IMR-90 (cell line): ENCODE measurements at places on chromosomes 2 and 18. TPM values are rescaled to one million over a fixed set of nuclear protein-coding genes. Genes with fewer than 3 reads are reported as not detected.

DNA sequence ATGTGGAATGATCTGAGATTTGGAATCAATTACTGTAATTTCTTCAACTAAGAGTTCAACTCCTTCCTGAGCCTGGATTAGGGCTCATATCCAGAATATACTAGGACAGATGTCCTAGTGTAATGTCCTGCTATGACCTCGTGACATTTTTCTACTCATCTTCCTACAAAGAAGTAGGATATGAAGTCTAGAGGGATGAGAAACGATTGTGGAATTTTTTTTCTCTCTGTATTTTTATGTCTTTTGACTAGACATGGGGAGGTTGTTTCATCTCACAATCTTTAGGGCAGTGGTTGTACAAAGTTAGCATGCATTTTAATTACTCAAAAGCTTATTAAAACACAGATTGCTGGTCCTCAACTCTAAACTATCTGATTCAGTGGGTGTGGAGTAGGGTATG, 203.0 kb downstream of the PARD3B start:
- DNase-seq, result no peak

- DNase-seq, result peak; percentile 40
Measured at GRCh38 chr2:127695491-127696472, 5.5 kb upstream of the SFT2D3 start.

- DNase-seq, result no peak
Measured at GRCh38 chr2:141048951-141049350, 1081.9 kb downstream of the LRP1B start.

The EVX2 gene
- total RNA-seq, result not detected in 2 replicates

- peak; percentile 86 for DNase-seq
Measured at GRCh38 chr18:56085551-56085950, 497.6 kb upstream of the TCF4 start.

DNA sequence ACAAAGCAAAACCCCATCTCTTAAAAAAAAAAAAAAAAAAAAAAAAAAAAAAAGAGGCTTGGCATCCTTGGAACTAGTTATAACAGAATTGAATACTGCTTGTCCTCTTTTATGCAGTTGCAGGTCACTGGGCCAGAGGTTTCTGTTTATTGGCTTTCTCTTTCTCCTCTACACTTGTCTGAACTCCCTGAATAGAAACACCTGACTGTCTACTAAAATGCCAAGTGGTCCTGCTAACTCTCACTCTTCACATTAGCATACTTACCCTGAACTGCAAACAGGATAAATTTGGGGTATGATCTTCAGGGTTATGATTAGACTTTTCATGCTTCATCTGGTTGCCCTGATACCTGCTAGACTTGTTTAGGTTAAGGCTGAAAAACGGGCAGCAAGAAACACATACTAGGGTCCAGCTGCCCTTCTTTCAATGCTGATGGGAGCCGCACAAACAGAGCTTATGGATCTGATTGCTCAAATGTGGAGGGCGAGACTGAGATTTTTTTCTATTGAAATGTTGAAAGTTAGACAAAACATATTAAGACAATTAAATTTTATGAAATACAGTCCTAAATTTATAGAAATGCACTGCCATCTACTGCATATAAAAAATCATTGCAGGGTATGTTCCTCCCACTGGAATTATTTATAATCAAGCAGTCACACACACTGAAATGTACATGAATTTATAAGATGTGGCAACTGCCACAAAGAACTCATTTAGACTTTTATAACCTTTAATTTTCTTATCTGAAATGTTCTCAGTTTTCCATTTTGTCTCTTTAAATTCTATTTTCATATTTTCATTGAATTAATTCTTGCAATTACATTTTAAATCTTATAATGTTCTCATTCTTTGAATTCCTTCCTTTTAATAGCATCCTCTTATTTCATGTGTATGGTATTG, 40.8 kb downstream of the GTF3C3 start:
- peak; percentile 46 for DNase-seq

The PSMD1 gene
- total RNA-seq, result 181 and 214 TPM in 2 replicates

GRCh38 chr18:61992923-61993322, 100.1 kb upstream of the RNF152 start:
- DNase-seq, result peak; percentile 72

The ARHGAP15 gene
- not detected in 2 replicates for total RNA-seq

DNA sequence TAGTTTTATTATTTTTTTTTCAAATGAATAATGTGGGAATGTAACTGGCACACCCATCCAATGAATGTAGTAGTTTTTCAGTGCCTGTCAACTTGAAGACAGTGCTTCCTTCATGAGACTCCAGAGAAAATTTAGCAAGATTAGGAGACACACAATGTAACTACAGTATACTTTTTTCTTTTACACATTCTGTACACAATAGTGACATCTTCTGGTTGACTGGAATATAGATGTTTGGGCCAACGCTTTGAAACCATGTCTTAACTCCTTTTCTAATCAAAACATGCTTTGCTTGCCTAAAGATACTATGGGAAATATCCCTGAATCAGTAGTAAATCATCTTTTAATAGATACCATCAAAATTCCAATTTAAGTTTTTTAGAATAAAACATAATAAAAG, 229.5 kb upstream of the ZC3H15 start:
- peak; percentile 44 for DNase-seq

DNA sequence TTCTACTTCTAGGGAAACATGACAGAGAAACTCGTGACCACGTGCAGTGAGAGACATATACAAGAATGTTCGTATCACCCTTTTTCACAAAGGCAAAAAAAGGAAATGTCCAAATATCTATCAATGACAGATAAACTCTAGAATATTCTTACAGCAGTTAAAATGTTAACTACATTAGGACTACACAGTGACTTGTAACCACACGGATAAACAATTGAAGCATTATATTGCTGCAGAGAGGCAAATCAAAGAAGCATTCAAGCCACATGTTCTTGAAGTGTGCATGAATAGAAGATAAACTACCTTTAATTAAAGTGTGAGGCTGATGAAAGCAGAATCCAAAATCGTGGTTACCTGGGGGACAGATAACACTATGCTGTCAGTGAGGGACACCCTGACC, 935.3 kb upstream of the KLHL29 start:
- no peak for DNase-seq

DNA sequence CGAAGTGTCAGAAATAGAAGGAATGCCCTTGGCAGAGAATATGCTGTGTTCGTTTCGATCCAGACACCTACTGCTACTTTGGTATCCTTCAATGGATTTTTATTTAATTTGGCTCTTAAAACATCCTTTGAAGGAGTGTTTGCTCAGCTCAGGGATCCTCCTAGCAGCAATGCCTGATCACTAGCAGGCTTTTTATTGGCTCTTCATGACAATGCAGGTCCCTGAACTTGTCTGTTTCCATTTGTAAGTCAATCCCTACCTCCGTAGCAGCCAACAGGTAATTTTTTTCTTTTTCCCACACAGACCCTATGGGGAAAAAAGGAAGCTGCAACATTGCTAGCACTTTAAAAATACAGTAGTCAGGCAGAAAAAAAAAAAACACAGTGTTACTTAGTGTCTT, 366.2 kb upstream of the LRRTM1 start:
- no peak for DNase-seq

The IMPA2 gene
- 4.7 and 5.4 TPM in 2 replicates for total RNA-seq

- DNase-seq, result no peak
Measured at GRCh38 chr2:139031722-139032121, 251.5 kb upstream of the NXPH2 start.

- DNase-seq, result no peak
Measured at GRCh38 chr2:189835855-189836558, 51.8 kb downstream of the PMS1 start.

DNA sequence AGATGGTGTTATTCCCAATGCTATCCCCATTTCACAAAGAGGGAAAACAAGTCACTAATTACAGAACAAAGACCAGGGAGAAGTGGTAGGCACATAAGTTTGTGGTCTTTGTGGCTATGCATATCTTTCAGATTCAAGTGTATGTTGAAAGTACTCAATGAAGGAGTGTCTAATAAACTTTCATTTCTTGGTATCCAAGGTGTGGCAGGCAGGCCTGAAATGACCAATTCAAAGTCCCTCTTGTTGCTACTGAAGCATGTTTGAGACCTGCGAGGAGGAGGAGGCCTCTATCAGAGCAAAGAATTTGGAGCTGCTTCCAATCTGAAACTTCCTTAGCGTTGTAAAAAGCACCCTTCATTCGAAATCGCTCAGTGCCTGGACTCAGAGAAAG, 60.9 kb upstream of the KLF7 start:
- DNase-seq, result no peak

- DNase-seq, result no peak
Measured at GRCh38 chr2:240146627-240147278, 6.3 kb upstream of the OTOS start.

The SCYGR4 gene
- not detected in 2 replicates for total RNA-seq

The AFF3 gene
- 13.9 and 14.3 TPM in 2 replicates for total RNA-seq

- DNase-seq, result no peak
Measured at GRCh38 chr2:209601497-209601896, 170.1 kb upstream of the UNC80 start.

The CACNB4 gene
- 0.28 and 0.36 TPM in 2 replicates for total RNA-seq

DNA sequence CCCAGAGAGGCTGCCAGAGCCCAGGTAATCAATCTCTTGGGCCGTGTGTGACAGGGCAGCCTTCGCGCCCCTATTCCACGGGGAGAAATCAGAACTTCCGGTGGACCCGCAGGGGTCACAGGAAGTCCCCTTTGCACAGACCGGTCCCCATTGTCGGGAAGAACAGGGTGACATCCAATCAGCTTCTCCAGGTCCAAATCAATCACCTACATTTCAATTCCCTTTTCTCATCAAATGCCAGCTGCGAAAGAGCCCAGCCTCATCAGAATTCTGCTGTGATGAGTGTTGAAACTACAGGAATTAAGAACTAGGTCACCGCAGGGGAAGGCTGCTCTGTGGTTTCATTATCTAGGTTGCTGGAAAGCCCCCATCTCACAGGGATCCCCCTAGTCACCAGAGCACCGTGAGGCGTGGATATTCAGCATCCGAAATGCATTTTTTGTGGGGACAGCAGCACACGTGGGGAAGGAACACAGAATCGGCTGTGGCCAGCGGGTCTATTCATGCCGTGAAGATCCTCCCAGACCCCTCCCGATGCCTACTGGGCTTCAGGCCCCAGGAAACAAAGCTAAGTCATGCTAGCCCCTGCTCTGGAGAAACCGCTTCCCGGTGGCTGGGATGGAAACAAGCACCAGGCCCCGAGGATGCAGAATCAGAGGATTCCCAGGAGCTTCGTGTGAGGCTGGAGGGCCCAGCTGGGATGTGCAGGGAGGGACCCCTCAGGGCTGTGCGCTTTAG, 193.7 kb upstream of the ID2 start:
- no peak for DNase-seq

The BUB1 gene
- total RNA-seq, result 43.4 and 45.8 TPM in 2 replicates

- no peak for DNase-seq
Measured at GRCh38 chr18:47280121-47280520, 28.7 kb upstream of the SKOR2 start.

- peak; percentile 96 for DNase-seq
Measured at GRCh38 chr2:46770622-46771021, 145.0 kb downstream of the MCFD2 start.

The ERBB4 gene
- total RNA-seq, result not detected in 2 replicates

DNA sequence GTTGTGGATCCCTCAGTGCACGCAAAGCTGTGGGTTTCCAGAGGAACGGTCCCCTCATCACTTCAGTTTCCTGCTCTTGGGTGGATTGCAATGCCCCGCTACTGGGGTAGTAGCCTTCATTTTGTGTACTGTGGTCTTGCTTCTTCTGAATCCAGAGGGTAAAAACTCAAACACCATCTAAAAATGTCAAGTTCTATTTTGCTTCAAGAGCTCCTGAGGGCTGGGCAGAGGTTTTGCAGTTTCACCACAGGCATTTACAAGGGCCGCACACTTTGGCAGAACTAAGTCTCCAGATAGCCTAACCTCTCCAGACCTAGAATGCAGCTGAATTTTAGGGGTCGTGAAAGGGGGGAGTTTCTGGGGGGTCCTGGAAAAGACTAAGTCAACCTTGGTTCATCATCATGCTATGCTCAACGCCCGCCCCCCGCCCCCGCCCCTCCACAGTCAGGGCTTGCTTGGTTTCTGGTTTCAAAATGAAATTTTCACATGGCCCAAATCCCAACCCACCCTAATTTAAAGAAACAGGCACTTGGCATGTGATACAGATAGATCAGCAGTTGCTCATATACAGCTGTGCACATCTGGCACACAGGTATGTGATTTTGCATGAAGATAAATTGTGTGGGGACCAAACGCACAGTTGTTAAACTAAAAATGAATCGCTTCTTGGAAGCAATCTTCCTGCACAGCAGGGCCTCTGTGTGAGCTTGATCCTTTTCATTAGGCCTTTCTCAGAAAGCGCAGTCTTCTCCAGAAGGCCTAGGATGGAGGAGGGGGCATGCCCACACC, 329.6 kb downstream of the OSR1 start:
- DNase-seq, result no peak

The TMEM200C gene
- 1.4 and 1.7 TPM in 2 replicates for total RNA-seq

GRCh38 chr2:208182835-208183234, 7.0 kb downstream of the C2orf80 start:
- DNase-seq, result no peak

DNA sequence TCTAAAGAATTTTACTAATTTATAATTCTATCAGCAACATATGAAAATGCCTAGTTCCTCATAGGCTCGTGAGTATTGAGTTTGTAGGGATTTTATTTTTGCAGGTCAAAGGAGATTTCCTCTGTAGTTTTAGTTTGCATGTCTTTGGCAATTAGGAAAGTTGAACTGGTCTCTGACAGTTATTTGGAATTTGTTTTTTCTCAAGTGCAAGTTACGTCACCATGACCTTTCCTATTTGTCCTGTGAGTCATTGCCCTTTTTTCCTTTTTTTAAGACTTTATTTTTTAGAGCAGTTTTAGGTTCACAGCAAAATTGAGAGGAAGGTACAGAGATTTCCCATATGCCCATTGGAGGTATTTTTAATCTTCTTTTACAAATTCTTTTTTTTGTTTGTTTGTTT, 29.0 kb downstream of the RAMP1 start:
- peak; percentile 85 for DNase-seq

- DNase-seq, result no peak
Measured at GRCh38 chr2:54194761-54195750, 61.0 kb downstream of the TSPYL6 start.

The NMS gene
- not detected in 2 replicates for total RNA-seq

The UGT1A9 gene
- total RNA-seq, result not detected in 2 replicates

DNA sequence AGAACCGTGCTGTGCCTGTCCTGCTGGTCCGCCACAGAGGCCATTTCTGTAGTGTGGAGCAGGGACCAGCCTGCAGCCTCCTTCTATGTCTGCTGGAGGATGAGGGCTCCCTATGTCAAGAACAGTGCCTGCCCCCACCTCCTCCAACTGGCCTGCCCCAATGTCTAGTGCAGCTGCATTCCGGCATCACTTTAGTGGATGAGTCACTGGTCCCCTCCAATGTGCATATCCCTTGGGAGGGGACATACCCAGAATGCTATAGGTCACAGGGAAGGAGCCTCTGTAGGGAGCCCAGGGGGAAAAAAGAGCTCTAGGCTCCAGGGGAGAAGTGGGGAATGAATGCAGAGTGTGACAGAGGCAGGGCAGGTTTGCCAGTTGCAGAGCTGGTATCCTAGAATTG, 219.6 kb downstream of the CELF4 start:
- DNase-seq, result no peak

- no peak for DNase-seq
Measured at GRCh38 chr2:10878268-10878915, 33.3 kb upstream of the KCNF1 start.

- no peak for DNase-seq
Measured at GRCh38 chr2:227407591-227408151, 19.9 kb upstream of the SCYGR1 start.

The OSBPL6 gene
- 2.8 and 3.2 TPM in 2 replicates for total RNA-seq
